ENCODE measurements at places on chromosomes 3 and 15. TPM values are rescaled to one million over a fixed set of nuclear protein-coding genes. Genes with fewer than 3 reads are reported as not detected.
A peak's percentile ranks its signal among the peaks of the same experiment; 100 is the strongest.

DNA sequence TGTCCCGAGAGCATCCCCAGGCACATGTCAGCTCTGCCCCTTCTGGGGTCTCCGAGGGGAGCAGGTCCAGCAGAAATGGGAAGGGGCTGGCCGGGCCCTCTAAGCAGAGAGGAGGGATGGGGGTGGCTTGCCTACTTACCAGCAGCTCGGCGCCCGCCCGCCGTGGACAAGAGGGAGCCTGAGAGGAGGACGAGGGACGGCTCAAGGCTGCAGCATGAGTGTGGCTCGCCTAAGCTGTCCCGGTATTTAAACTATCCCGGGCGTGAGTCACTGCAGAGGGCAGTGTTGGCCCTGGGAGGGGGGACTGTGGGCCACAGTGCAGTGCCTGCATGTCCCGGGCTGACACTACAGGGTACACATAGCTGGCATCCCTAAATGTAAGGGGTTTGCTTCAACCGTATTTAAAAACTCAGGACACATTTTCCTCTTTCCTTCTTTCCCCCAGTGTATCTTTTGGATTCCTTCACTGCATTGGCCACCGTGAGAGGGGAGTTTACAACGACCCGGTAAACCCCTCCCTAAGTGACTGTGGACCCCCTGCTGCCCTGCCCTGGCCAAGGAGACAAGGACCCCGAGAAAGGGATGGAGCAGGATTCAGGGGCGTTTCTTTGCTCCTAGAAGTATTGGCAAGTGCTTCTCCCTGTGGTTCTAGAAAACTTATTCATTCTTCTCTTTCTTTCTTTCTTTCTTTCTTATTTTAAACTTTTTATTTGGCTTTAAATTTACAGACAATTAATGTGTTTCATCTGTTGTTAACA lies at the start of gene LRRC15:
Gene LRRC15, minus strand, starts transcription at position 222 of the 758 bp plus-strand sequence. CDS start 8,700 bp downstream, outside the sequence.
- DNase-seq, result peak; percentile 84

- no peak for DNase-seq
These were observed 14.2 kb upstream of the ULK3 start for GRCh38 chr15:74857082-74857655.

- no peak for DNase-seq
These were observed 150.8 kb upstream of the DPH6 start for GRCh38 chr15:35696767-35697231.

DNA sequence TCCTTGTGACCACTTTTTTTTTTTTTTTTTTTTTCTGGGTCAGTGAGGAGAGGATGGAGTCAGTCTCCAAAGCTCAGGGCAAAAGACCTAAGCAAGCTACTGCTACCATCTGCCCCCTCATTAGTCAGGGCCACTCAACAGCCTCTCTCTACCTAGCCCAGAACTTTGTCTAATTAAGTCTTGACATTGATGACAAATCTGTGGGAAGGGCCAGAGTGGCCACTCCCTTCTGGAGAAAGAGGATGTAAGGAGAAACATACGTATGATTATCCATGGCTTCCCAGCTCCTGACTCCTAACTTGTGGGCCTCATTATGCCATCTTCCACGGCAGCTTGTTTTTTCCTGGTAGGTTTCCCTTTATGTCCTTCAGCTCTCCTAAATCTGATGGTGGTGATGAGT lies 37.9 kb downstream of the NR1I2 start:
- no peak for DNase-seq

GRCh38 chr3:186640473-186640818 lies 247 bp downstream of the FETUB start:
- DNase-seq, result peak; percentile 22

GRCh38 chr3:172330413-172330812 lies 117.8 kb downstream of the GHSR start:
- DNase-seq, result no peak

- peak; percentile 22 for DNase-seq
These were observed 6.4 kb downstream of the ASTE1 start for GRCh38 chr3:131020122-131020693.

The TRAIP gene
- total RNA-seq, result 32.2 TPM

The XIRP1 gene
- not detected for total RNA-seq

The LSMEM2 gene
- total RNA-seq, result 0.37 TPM

The CLDN18 gene
- total RNA-seq, result not detected

The SLC12A8 gene
- 4.6 TPM for total RNA-seq

The GOLGA8G gene
- not detected for total RNA-seq

The PCLAF gene
- total RNA-seq, result 119 TPM

The TRH gene
- total RNA-seq, result 0.19 TPM
